CD4-positive, alpha-beta memory T cell (primary cell): ENCODE measurements at places on chromosomes 5 and 9.

DNA sequence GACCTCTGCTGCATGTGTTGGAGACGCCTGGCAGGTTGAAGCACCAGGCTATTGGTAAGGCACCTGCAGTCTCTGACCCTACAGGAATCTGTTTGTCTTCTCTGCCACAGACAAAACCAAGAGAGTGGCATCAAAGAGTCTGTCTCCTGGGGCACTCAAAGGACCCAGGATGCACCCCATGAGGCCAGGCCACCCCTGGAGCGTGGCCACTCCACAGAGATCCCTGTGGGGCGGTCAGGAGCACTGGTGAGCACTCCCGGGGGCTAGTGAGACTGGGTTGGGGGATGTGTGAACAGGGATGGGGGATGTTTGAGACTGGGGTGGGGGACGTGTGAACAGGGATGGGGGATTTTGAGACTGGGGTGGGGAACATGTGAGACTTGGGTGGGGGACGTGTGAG lies 240.3 kb downstream of the CACNA1B start:
- no peak for DNase-seq

- DNase-seq: no peak
Measured at GRCh38 chr5:32206509-32207354, 32.6 kb upstream of the GOLPH3 start.

DNA sequence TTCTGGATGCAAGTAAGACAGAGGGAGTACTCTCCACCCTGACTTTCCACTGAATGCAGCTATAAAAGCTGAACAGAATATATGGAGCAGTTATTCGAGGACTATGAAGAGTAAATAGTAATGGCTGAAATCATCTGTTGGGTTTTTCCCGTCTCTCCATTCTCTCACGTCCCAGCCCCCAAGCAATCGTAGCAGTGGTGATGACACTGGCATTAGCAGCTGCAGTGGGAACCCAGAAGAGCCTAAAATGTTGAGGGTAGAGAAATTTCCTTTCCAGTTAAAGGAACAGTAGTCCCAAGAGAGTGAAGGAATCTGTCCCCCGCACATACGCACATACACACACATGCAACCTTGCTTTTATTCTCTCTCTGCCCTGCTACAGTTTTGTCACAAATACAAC lies 33.2 kb downstream of the MED27 start:
- no peak for DNase-seq

DNA sequence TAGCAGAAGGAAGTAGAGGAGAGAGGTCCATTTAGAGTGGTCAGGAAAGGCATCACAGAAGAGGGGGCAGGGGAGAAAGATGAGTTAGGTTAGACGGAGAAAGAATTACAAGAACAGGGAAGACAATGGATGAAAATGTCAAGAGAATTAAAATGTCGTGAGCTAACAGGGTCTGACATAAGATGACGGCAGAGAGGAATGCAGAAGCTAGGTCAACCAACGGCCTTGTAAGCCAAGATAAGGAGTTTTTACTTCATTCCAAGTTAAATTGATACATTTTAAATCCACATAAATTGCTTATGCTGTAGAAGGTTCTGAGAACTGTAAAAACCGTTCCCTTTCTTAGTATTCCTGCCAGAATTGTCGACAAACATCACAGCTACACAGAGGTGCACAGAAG lies 896.9 kb upstream of the DMAC1 start:
- no peak for DNase-seq

- no peak for DNase-seq
Measured at GRCh38 chr5:103247118-103247517, 11.4 kb upstream of the MACIR start.

GRCh38 chr5:51651476-51651875 lies 268.2 kb downstream of the ISL1 start:
- DNase-seq: no peak

- no peak for DNase-seq
Measured at GRCh38 chr9:88270413-88270812, 117.8 kb upstream of the SPIN1 start.

- DNase-seq: no peak
Measured at GRCh38 chr5:16179511-16179935, at the start of gene MARCHF11. TSS of gene MARCHF11 (minus strand) at chr5:16179791. CDS start at chr5:16179575, 216 bp downstream.

DNA sequence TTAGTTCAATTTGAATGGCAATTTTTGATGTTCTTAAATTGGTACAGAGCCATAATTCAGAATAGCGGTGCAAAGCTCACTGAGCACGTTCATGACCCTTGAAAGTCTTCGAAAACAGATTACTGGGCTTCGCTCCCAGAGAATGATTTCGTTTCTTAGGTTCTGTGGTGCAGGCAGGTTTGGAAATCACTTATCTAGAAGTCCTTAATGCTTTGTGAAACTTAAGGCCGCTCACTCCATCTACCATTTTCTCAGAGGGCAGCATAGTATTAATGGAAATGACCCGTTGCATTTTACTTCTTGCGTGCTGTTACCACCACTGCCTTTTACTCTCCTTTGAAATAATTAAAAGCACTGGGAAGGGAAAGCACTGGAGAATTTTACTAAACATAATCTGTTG lies 2.9 kb upstream of the MAT2B start:
- no peak for DNase-seq

DNA sequence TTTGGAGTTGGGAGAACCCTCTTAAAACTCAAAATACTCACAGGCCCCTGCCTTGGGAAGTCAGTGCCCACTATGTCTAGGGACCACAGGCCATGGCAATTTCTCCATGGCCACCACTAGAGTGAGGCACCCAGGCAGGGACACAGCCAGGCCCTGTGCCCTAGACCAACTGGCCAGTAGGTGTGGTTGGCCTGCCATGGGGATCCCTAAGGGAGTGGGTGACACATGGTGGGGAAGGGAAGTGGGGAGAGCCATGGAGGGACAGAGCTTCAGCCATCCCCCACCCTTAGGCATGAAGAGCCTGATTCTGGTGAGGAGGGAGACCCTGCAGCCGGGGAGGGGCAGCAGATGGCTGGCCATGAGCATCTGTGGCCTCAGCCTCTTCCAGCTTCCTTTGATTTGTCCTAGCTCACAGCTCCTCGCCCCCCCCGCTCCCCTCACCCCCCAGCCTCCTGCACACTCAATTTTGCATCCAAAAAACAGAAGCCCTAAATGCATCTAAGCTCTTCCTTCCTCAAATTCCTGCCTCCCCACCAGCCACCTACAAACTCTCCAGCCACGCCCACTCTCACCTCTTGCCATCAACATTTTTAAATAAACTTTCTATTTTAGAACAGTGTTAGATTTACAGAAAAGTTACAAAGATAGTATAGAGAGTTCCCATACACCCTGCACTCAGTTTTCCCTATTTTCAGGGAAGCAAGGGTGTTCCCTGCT lies 1.6 kb upstream of the DBN1 start:
- no peak for DNase-seq

DNA sequence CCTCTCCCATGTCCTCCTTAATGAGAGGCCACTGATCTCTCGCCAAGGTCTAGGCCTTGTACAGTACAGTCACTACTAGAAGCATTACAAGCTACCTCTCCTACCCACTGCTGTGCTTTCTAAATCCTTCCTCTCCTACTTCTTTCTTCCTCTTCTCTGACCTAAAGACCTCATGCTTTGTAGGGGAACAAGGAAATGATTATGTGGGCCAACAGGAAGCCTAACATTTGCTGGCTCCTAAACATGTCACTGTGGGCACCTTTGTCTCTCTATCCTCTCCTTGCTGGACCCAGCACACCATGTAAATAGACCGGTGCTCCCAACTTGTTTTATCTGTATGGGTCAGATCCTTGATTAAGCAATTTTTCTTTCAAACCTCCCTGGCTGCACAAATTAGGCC lies 16.7 kb downstream of the SLC28A3 start:
- no peak for DNase-seq

DNA sequence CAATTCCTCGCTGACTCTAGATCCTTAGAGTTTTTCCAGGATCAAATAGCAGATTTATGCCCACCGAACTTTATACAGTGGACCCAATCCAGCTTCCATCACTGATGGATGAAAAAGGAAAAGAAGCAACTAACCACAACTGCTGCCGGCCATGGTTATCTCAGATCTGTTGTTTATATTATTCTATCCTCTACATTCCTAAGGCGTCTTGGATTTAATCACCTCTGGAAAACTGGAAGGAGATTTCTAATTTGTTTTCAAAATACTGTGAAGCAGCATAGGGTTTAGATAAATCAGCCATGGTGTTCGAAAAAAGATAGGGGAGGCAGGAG lies 663 bp upstream of the ZNF366 start:
- no peak for DNase-seq

DNA sequence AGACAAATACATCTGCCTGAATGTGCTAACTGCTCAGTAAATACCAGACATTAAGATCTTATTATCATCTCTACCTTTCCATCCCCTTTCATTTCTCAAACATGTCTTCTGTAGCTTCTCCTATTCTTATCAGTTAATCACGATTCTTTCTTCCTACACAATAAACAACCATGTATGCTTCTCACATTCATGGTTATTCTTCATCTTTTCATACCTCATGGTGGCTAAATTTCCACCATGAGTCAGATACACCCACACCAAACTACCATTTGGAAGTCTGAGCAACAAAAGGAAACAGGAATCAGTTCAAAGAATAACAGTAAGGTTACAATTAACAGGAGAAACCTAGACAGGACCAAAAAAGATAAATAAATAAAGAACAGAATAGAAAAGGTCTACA lies 7.7 kb downstream of the ZNF622 start:
- DNase-seq: no peak

- DNase-seq: no peak
Measured at GRCh38 chr5:127957183-127957582, 126.4 kb upstream of the SLC12A2 start.

DNA sequence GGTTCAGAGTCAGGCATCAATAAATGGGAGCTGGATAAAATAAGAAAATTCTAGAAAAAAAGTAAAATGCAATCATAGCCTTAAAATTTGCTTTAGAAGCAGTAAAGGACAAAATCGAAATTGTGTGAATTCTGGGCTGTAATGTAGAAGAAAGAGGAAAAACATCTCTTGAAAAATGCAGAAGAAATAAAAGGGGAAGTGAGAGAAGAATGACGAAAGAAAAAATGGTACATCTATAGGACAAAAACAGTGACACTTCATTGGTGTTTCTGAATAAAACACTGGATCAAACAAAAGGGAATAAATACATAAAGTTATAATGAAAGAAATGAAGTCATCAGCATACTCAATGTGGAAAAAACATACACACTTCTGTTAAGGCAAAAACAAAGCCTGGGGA lies 642.3 kb downstream of the ACTL7B start:
- DNase-seq: no peak

DNA sequence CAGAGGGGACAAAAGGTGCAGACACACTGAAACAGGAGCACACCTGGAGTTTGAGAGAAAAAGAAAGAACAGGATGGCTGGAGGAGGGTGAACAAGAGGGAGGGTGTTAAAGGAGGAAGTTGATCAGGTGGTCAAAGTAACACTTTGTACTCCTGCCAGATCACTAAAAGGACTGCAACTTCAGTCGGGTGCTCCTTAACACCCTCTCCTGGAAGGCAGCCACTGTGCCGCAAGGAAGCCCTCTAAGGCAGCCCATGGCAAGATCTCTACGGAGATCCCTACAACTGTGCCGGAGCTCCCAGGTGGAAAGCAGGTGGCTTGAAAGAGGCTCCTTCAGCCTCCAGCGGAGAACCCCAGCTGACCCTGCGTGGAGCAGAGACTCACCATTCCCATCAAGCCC lies 124.4 kb upstream of the MSX2 start:
- DNase-seq: no peak

DNA sequence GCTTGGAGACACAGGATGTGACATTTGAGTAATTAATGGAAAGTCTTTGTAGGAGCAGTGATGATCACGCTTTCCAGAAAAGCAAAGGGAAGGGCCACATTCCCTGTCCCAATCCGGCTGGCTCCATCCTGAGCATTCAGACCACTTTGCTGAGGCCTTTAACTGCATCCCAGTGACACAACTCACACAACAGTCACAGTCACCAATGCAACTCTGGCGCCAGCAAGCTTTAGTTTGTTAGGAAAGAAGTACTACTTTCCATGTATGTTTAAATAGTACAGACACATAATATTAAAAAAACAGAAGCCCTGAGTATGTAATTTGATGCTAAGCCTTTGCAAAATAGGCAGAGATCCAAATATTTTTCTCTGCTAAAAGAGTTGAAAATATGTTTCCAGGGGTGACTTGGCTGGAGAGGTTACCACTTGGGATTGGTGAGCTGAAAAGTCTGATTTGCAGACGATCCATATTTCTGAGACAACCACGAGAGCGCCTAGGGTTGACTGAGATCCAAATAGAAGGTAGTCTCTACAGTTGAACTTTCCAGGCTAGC lies 31.7 kb upstream of the GAS1 start:
- no peak for DNase-seq
